ENCODE measurements at places on chromosomes 11 and 22. TPM values are rescaled to one million over a fixed set of nuclear protein-coding genes. Genes with fewer than 3 reads are reported as not detected.

Gene MMP1
- 425 TPM for total RNA-seq

DNA sequence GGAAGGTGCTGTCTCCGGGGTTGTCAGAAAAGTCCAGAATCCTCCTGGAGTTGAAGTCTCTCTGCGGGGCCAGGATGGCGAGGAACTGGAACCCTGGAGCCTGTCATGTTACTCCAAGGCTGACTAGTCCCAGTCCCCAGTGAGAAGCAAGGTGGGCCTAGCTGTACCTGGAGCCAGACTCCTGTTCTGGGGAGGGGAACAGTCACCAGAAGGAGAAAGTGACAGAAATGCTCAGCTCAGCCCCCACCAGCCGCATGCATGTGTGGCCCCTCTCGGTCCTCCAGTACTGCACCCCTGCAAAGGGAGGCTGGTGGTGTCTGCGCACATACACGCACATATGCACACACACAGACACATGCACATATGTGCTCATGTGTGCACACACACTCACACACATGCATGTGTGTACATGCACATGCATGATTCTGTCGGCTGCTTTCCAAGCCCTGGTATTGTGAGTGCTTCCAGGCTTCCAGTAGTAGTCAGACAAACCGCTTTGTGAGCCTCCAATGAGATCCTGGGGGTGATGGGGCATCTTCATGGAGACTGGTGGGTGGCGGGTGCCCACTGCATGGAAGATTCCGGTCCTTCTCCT, 54.3 kb downstream of the RTL6 start:
- no peak for DNase-seq

- no peak for DNase-seq
Observed at GRCh38 chr11:1343391-1344055, 34.1 kb upstream of the TOLLIP start.

GRCh38 chr11:45924036-45924915, 1.8 kb downstream of the LARGE2 start:
- DNase-seq: no peak

Gene KRTAP5-10
- total RNA-seq: not detected

Gene MRGPRX3
- 0.51 TPM for total RNA-seq

All from dermis microvascular lymphatic vessel endothelial cell (primary cell).